AG09319 (cell line): ENCODE measurements at places on chromosomes 6 and 20.

DNA sequence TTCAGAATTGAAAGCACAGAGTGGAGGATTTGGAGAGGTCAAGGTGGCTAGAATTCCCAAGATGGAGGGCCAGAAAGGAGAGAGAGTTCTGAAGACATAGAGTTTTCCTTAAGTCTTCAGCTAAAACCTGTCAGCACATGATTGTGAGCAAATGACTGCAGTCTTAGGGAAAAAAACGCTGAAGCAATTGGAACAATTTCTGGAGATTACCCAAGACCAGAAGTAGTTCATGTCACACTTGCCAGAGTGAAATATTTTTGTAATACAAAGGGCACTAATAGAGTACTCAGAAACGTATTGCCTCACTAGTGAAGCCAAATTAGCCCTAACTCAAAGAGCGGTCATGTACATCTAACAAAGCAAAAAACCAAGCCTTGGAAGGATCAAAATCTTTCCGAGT, 541.3 kb upstream of the MARCKS start:
- no peak for DNase-seq

DNA sequence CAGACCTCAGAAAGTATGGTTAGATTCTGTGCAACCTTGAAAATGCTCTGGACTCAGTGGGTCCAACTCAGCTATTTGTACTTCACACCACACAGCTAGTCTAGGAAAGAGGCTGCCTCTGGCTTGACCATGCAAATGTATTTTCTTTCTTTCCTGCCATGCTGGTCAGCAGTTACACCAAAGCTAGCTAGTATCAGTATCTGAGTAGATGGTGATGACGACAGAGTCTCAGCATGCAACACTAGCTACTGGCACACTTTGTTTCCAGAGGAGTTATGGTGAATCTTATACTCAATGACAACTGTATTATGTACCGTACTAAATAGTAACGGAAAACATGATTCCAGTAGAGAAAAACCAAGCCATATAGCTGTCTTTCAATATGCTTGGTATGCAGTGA, 96.6 kb upstream of the POPDC3 start:
- DNase-seq = no peak

- DNase-seq = no peak
Observed at GRCh38 chr20:64067733-64068307, 4.8 kb downstream of the TCEA2 start.

DNA sequence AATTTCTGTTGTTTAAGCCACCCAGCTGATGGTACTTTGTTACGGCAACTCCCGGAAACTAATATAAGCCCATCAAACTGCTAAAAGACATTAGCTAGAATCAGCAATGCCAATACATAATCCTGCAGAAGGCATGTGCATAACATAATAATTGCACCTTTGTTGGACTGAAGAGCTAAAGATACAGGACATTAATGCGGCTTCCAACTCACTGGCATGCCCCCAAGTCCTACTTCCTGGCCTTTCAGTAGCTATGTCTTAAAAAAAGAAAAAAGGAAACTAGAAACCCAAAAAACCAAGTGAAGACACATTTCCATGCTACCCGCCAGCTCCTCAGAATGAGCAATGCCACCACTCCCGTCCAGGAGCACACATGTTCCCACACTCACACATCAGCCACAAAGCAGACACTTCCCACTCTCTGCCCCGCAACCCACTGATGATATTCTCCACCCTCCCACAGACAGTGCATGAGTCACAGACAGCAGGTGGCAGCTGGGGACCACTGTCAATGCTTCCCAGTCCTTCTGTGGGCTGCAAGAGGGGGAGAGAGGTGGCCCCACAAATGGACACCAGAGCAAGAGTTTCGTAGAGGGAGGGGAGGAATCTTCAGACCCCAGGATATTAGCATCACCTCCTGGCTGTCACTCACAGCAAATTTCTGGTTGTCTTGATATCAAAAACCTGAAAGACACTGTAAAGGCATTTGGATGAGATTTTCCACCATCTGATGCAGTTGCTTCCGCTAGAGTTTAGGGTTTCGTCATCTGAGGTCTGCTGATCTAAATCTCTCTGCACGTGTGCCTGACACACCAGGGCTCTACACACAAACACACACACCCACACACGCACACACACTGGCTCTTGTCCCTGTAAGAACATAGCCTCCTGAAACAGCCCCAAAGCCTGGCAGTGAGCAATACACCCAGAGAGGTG, 32.8 kb downstream of the GFOD1 start:
- no peak for DNase-seq

- DNase-seq = no peak
Observed at GRCh38 chr20:48201188-48201587, 415.9 kb upstream of the SULF2 start.
